ENCODE measurements at places on chromosomes 11 and 22.
A peak's percentile ranks its signal among the peaks of the same experiment; 100 is the strongest.

DNA sequence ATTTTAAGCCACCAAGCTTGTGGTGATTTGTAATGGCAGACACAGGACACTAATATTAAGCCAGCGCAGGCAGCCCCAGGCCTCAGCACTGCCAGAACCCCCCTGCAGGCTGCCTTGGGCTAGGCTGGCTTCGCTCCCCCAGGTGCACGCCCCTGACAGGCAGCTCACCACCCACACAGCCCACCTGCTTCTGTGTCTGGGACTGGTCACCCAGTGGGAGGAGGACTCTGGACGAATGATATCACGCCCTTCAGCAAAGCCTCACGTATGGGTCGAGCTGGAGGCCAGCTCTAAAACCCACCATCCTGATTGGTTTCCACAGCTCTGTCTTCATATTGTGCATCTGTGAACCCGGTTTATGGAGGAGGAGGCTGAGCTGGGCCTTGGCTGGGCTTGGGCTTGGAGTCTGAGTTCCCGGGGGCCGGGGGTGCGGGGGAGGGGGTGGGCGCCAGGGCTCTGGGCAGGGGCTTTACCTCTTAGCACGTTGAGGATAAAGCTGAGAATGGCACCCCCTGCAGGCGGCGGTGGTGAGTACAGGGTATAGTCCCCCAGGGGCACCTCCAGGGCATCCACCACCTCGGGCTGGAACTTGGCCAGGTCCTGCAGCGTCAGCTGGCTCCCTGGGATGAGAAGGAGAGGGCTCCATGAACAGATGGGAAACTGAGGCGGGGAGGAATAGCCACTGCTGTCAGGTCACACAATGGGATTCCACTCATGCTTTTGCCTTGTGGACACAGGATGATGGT is 13.8 kb downstream of the GGT5 start:
- peak; percentile 62 for DNase-seq

DNA sequence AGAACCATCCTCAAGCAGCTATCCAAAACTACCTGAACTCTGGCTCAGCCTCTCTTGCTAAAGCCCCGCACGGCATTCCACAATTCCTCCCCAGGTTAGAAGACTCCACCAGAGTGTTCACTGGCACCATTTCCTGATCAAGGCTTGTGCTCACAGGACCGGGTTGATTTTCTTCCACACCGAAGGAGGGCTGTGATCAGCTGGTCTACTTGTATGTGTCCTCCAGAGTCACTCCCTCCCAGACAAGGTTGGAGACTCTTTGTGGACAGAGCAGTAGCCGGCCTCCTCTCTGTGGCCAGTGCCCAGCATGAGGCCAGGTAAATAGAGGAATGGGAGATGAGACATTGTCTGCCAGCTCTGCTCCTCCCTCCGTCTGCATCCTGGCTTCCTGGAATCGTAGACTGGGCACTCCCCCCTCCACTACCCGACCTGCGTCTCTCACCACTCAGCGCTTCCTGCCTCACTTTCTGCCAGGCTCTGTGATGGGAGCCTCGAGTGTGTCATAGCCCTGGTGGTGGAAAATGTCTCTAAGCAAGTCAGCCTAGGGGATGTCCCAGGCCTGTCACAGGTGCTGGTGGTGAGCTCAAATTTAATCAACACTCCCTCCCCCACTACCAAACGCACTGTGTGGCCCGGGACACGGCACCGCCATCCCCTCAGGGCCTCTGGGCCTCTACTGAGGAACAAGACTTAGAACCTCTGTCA is 12.5 kb upstream of the TMPRSS6 start:
- peak; percentile 89 for DNase-seq

GRCh38 chr11:69904161-69904973 is 85.2 kb upstream of the FGF3 start:
- DNase-seq: no peak

GRCh38 chr11:5364214-5364613 is 12.9 kb downstream of the OR51B6 start:
- no peak for DNase-seq

DNA sequence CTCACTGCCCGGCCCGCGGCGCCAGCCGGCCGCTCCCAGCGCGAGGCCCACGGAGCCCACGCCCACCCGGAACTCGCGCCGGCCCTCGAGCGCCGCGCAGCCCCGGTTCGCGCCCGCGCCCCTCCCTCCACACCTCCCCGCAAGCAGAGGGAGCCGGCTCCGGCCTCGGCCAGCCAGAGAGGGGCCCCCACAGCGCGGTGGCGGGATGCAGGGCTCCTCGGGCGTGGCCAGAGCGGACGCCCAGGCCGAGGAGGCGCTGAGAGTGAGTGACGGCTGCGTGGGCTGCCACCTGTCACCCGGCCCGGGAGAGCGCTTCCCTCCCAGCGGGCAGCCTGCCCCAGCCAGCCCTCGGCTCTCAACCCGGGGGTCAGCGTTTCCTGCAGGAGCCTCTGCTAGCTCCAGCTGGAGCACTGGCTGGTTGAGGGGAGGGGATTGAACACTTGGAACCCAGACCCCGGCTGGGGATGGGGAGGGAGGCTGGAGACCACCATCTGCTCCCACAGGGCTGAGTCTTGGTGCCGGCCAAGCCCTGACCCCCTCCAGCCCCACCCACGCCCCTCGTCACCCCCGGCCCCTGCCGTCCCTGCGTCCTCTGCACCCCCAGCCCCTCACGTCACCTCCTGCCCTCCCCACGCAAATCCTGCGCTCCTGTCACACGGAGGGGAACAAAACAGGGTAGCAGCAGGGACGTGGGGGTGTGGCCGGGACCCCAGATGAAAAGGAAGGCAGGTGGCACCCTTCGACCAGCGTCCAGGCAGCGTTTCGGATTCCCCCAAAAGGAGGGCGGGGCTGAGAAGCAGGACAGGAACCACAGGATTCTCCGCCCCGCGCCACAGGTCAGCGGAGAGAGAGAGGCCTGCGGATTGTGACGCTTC is 157.0 kb downstream of the BRD1 start:
- no peak for DNase-seq

DNA sequence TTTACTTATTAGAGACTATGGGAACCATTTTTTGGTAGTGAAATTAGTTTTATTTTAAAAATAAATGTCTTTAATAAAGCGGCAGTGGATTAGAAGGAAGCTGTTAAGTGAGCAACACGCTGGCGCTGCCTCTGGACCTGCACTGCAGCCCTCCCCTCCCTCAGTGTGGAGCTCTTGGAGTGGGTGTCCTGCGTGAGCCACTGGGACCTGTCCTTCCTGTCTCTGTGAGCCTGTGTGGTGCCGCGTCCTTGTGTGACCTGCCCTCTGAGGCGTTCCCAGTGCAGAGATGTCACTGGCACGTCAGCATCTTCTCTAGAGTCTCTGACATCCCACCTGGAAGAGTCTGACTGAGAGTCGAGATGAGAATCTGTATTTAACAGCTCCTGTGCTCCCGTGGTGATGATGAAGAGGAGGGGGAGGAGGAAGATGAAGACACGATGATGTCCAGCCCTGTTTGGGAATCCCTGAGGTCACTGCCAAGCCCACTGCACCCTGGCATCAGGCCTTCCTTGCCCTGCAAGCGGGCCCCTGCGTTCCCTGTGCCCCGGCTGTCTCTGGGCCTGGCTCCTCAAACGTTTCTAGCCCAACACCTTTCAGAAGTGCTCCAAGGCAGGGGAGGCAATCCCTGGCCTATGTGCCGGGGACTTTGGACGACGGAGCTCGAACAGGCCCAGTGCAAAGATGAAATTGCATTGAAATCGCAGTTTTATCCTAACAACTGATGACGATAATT is 271.8 kb downstream of the TBC1D22A start:
- no peak for DNase-seq

GRCh38 chr11:12840871-12841660 is 166.8 kb downstream of the TEAD1 start:
- no peak for DNase-seq

DNA sequence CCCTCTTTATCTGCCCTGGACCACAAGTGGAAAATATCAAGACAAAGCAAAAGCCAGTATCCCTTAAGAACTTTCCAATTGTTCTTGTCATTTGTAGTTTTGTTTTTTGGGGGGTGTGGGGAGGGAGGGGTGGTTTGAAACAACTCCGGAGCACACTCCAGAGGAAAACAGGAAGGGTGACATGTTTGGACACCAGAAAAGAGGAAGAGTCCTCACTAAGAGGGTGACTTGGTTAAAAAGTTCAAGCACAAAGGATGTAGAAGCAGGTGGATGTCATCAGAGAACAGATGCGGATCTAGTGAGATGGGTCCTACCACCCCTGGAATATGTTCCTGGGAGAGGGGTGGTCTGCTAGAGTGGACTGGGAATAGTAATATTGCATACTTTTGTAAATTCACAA is 25.8 kb downstream of the ADAMTS8 start:
- no peak for DNase-seq

- no peak for DNase-seq
Observed at GRCh38 chr11:128400382-128401203, 186.8 kb downstream of the ETS1 start.

GRCh38 chr11:69169479-69169878 is 13.7 kb downstream of the SMIM38 start:
- no peak for DNase-seq

All from activated CD4-positive, alpha-beta T cell treated with anti-CD3 and anti-CD28 coated beads, Interleukin-2, amount 50 U/mL, for 1 hour (primary cell).